ENCODE measurements at places on chromosomes 3 and 15. TPM values are rescaled to one million over a fixed set of nuclear protein-coding genes. Genes with fewer than 3 reads are reported as not detected.

Gene ZBBX
- total RNA-seq: 0.12 TPM

Gene JMJD7
- total RNA-seq: 5.7 TPM

Gene HESX1
- 1.4 TPM for total RNA-seq

Gene ADGRG7
- 1.1 TPM for total RNA-seq

Gene SNAPC5
- 16.0 TPM for total RNA-seq
